ENCODE measurements at places on chromosomes 5 and 9.
A peak's percentile ranks its signal among the peaks of the same experiment; 100 is the strongest.

DNA sequence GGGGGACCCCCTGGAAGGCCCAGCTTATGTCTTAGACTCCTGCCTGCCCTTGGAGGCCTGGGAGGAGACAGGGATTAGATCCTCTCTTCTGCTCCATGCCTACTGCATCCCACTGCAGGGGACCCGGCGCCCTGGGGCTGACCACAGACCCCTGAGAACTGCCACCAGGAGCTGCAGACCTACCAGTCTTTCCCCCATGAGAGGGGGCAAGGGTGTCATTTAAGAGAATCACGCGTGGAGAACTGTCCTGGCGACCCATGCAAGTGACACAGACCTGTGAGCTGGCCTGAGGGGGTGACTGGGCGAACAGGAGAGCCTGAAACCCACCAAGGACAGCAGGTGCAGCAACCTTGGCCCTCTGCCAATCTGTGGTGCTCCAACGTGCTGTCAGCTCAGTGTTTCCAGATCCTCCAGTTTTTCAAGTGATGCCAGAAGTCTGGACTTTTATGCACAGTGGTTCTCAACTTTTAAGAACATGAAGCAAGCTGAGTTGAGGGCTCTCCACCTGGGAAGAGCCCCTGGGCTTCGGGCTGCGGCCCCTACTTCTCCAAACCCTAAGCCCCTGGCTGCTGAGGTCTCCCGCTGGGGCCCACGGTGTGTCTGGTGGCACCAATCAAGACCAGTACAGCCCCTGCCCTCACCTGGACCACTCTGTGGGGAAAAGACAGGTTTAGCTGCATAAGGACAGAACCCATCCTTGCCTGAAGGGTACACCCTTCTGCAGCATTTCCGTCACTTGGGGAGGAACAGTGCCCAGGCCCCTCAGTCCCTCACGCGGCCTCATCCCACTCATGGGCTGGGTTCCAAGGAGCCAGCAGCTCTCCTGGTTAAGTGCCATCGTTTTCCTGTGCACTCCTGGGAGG lies 18.2 kb downstream of the GFPT2 start:
- DNase-seq: no peak

GRCh38 chr5:23169660-23170416 lies 316.7 kb upstream of the CDH12 start:
- no peak for DNase-seq

GRCh38 chr5:85479849-85480248 lies 1095.2 kb upstream of the EDIL3 start:
- DNase-seq: no peak

DNA sequence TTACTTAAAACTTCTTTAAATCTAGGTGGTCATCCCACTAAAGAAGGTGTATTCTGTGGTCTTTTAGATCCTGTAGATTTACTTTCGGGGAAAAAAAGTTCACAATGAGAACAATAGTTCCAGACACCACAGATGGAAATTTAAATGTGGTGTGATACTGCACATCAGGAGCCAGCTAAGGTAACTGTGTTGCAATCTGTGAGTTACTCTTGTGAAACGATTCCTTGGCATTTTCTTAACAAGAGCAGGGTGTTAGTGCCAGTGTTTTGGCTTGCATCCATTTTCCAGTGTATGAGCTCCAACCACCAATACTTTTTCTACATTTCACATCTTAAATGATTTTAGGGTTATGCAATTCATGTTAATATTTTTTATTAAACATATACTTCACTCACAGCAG lies 674.5 kb downstream of the CETN3 start:
- DNase-seq: no peak

DNA sequence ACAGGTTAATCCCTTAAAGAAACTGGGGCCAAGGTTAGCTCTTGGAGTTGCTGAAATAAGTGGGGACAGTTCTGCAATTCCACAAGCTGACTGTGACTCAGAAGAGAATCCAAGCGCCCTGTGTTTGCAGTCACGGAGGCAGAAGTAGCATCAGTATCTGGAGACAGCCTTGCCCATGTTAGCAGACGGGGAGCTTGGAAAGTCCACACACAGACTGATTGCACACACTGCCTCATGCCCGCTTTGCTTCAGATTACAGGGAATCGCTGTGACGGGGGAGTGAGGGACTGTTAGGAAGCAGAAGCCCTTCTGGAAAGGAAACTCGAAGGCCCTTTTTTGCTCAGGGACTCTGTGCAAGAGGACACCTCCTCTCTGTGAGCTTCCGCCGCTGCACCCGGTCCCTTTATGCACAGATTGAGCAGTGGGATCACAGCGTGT lies 30.9 kb upstream of the PPP1R26 start:
- no peak for DNase-seq

DNA sequence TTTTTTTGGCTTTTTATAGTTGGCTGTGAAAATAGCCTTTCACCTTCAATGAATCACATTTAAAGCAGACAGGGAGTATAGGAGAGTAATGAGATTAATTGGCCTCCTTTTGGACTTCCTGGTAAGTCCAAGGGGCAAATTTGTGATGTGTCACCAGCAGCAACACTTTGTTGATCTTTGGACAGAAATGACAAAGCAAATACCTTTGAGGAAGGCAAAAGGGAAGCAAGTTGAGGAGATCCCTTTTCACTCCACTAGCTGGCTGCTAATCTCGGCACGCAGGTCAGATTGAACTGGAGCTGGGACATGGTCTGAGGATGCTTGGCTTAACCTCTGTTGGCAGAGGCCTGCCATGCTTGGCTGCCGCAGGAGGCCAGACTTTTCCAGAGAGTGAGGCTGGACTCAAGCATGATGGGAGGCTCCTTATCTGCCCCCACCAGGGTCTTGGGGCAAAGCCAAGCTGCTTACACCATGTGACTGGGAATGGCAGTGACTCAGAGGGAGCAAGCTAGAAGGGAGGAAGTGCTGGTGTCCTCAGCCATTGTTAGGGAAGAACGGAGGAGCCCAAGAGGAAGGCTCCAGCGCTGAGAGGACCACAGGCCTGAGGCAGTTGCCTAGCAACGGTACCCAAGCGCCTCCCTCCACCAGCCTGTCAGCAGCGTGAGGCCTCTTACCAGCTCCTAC lies 174.5 kb upstream of the MAP1B start:
- DNase-seq: no peak

GRCh38 chr9:2195211-2195610 lies 180.1 kb downstream of the SMARCA2 start:
- DNase-seq: no peak

- no peak for DNase-seq
These were observed 92.0 kb downstream of the SH3TC2 start for GRCh38 chr5:148970876-148971275.

GRCh38 chr5:167392240-167392639 lies 899.2 kb upstream of the WWC1 start:
- no peak for DNase-seq

DNA sequence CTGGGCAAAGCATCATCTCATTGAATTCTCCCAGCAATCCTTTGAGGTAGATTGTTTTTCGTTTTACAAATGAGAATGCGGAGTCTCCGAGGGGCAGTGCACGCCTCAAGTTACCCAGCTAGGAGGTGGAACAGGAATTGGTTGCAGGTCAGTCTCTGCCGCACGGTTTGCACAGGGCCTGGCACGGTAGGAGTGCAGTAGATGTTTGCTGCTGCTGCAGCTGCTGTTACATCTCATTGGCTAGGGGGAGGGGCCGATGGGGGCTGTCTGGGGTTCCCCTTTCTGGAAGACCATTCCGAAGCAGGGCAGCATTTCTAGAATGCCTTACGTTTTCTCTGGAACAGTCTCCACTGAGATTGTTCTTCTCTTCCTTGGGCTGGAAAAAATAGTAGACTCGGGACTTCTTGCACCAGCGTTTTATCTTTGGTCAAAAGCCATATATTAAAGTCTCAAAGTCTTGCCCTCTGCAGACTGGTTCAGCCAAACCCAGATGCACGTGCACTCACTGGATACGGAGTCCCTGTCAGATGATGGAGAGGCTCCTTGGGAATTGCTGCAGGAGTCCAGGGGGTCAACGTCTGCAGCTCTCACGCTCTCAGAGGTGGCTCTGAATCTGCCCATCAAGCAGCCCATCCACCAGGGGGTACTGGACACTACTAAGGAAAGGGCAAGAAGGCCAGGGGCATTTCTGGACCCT lies 1.2 kb downstream of the USP20 start:
- DNase-seq: no peak

DNA sequence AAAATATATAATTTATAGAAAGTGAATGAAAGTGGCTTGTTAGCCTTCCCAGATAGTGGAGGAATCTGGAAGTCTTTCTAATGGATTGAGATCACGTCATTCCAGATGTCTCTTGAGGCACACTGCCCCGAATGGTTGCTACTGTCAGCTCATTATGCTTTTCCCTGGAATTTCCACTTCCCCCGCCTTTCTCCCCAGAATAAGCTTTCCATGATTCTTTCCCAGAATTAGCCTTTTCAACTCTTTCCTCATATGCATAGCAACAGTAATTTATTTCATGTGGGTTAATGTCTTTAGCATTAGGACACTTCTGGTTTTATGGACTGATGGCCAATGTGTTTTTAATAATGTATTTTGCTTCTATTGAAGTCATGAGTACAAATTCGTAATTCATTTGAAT lies 81.5 kb downstream of the PALM2AKAP2 start:
- no peak for DNase-seq

- DNase-seq: no peak
These were observed at the start of gene NEK6 for GRCh38 chr9:124257844-124258606. TSS of gene NEK6 (plus strand) at chr9:124257949. CDS start at chr9:124301965, 44,016 bp downstream.

DNA sequence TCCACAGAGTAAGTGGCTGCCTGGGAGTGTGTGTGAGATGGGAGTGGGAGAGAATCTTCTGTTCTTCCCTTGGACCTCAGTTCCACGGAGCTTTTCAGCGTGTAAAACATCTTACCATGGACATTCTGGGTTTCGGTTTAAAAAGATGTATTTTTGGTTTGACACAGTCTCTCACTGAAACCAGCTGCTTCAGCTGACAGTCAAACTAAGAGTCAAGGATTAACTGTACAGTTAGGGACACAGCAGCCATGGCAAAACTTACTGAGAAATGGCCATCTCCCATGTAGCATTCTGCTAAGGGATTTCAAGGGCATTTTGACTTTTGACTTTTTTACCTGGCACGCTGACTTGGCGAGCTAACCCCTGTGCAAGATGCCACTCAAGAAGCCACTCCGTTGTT lies 93.8 kb upstream of the IL12B start:
- no peak for DNase-seq

DNA sequence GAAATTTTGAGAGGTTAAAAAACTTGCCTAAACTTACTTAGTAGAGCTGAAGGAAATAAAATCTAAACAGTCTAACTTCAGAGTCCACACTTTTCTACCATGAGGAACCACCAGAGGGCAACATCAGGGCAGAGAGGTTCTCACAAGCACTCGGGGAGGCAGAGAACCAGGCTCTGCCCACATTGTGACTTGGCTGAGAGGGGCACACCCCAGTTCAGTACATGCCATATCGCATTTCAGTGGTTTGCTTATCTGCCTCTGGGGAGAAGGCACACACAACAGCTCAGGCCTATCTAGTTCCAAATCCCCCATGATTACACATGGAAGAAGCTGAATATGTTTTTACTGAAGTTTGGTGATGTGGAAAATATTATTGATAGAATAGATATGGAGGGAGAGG lies 49.2 kb downstream of the EQTN start:
- DNase-seq: peak; percentile 23

- no peak for DNase-seq
These were observed 295.5 kb upstream of the SMC2 start for GRCh38 chr9:103798620-103799019.

DNA sequence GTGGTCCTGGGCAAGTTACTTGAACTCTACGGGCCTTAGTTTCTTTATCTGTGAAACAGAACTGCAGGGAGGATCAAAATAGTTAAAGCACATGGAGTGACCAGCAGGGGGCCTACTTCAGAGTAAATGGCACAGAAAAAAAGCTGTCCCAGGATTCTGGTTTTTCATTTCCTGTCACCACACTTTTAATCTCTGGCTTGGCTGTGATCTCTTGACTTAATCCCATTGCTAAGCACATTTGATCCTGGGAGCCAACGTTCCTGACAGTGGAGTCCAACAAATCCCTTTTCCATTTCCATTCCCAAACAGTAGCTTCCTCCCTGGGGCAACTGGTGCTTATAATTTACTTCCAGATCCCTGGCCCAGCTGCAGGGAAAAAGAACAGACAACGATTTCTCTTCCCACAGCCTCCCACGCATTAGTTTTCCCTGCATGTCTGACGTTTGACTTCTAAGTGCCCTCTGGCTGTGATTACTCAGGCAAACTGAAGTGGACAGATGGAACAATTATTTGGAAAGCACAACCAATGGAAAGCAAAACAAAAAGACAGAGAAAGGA lies 136.5 kb upstream of the STK32A start:
- peak; percentile 44 for DNase-seq

DNA sequence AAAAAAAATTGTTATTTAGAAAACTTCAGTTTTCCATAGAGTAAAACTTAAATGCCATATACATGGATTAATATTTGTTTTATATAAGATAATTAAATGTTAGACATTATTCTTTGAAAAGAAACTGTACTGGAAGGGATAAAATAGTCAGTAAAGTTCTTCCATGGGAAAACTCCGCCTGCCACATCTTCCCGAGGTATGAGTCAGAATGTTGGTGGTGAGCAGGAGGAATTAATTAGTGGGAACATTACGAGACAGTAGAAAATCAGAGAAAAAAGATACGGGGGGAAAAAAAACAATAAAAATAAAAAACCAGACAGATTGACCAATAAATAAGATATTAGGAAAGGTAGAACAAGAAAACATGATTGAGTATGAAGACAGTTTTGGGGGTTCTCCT lies 930.3 kb upstream of the C9orf72 start:
- no peak for DNase-seq

GRCh38 chr9:79663878-79664277 lies 92.1 kb downstream of the TLE4 start:
- no peak for DNase-seq

DNA sequence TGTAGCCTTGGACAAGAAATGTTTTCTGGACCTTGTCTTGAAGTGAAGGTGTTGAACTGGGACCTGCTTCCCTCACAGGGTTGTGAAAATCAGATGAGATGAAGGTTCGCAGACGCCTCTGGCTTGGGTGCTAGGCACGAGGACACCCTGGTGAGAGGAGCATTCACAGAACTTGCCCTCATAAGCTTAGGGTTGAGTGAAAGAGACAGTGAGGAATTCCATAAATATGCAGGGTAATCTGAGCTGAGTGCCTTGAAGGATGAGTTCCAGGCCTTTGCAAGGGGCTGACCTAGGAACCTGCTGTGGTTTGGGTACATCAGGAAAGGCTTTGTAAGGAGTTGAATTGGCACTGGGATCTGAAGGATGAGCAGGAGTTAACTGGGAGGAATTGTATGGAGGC lies 75.7 kb upstream of the SAP30L start:
- DNase-seq: no peak

Data from NCI-H2081 (cell line).